ENCODE measurements at places on chromosomes 7 and 10. TPM values are rescaled to one million over a fixed set of nuclear protein-coding genes. Genes with fewer than 3 reads are reported as not detected.
A peak's percentile ranks its signal among the peaks of the same experiment; 100 is the strongest.

- H3K27me3 ChIP-seq, result no peaks in the 10 kb centered on the region
- no peaks in the 10 kb centered on the region for H3K4me1 ChIP-seq
- no peak overlapping the region for H3K27ac ChIP-seq
Measured at GRCh38 chr7:101671371-101672356, 42.6 kb upstream of the MYL10 start.

DNA sequence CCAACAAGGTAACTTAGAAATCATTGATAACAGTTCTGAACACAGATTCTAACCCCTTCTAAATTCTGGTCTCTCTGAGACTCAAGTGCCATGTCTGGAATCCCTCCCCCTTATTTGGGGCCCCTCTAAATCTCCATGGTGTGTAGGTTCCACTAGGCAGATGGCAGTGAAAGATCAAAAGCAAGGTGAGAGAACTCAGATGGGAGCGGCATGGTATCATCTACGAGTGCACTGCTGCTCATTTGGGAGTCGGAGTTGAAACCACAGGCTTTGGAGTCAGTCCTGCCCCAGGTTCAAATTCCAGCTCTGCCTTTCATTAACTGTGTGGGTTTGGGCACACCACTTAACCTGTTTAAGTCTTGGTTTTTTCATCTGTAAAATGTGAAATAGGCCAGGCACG lies 72.6 kb downstream of the MTURN start:
- no peaks in the 10 kb centered on the region for H3K36me3 ChIP-seq
- H3K27ac ChIP-seq, result no peak overlapping the region
- no peaks in the 10 kb centered on the region for H3K27me3 ChIP-seq
- H3K4me1 ChIP-seq, result no peaks in the 10 kb centered on the region

GRCh38 chr7:141001122-141001521 lies 13.6 kb downstream of the MRPS33 start:
- DNase-seq, result no peak
- no peaks in the 10 kb centered on the region for H3K4me1 ChIP-seq
- no peaks in the 10 kb centered on the region for H3K27me3 ChIP-seq
- no peak overlapping the region for H3K4me3 ChIP-seq
- no peak overlapping the region for H3K27ac ChIP-seq

- H3K36me3 ChIP-seq, result no peaks in the 10 kb centered on the region
- H3K27me3 ChIP-seq, result no peaks in the 10 kb centered on the region
- H3K27ac ChIP-seq, result no peak overlapping the region
- DNase-seq, result no peak
- H3K4me1 ChIP-seq, result no peaks in the 10 kb centered on the region
Measured at GRCh38 chr7:8017423-8017822, 48.8 kb downstream of the GLCCI1 start.

DNA sequence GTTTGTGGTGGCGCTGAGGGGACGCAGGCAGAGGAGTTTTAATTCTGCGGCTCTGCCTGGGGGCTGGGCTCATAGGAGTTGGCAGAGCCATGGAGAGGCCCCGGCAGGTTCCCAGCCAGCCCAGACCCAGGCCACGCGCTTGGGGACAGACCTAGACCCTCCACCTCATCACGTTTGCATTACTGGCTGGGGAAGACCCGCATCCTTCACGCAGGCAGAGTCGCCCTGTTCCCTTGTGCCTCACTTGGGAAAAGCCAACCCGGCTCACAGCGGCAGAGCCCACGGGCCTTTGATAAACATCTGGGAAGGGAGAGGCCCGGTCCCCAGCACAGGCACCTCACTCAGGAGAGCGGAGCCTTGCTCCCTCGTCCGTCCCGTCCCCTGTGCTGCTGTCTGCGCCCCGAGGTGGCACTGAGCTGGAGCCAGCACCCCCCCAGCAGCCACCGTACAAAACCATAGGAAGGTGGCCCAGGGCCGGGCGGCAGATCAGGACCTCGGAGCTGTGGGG lies 112.8 kb downstream of the CYTH3 start:
- no peaks in the 10 kb centered on the region for H3K27me3 ChIP-seq
- no peak overlapping the region for H3K27ac ChIP-seq
- H3K36me3 ChIP-seq, result peaks cover 45% of the 10 kb centered on the region

GRCh38 chr10:49300140-49300974 lies 1.4 kb downstream of the C10orf71 start:
- H3K36me3 ChIP-seq, result no peaks in the 10 kb centered on the region
- no peaks in the 10 kb centered on the region for H3K4me1 ChIP-seq
- H3K27me3 ChIP-seq, result no peaks in the 10 kb centered on the region
- H3K27ac ChIP-seq, result no peak overlapping the region
- no peak overlapping the region for H3K4me3 ChIP-seq
- no peak for DNase-seq

DNA sequence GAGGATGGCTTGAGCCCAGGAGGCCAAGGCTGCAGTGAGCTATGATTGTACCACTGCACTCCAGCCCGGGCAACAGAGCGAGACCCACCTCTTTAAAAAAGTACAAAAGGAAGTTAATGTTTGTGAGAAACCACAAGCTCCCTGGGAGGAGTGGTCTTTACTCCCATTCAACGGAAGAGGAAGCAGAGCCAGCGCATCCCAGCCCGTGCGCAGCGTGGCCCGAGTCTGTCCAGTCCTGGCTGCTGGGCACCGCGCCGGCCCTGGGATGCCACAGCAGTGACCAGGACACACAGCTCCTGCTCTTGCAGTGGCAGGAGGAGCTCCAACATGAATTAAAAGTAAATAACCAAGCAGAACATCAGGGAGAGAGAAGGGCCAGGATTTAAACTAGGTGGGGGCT lies 68.4 kb downstream of the ELFN1 start:
- H3K27me3 ChIP-seq, result peaks cover 11% of the 10 kb centered on the region
- H3K4me1 ChIP-seq, result peaks cover 8% of the 10 kb centered on the region
- H3K36me3 ChIP-seq, result no peaks in the 10 kb centered on the region
- DNase-seq, result no peak
- no peak overlapping the region for H3K4me3 ChIP-seq

GRCh38 chr7:54917613-54918391 lies 101.0 kb upstream of the EGFR start:
- no peak overlapping the region for H3K4me3 ChIP-seq
- H3K36me3 ChIP-seq, result no peaks in the 10 kb centered on the region
- no peak overlapping the region for H3K27ac ChIP-seq
- DNase-seq, result no peak
- no peaks in the 10 kb centered on the region for H3K27me3 ChIP-seq

DNA sequence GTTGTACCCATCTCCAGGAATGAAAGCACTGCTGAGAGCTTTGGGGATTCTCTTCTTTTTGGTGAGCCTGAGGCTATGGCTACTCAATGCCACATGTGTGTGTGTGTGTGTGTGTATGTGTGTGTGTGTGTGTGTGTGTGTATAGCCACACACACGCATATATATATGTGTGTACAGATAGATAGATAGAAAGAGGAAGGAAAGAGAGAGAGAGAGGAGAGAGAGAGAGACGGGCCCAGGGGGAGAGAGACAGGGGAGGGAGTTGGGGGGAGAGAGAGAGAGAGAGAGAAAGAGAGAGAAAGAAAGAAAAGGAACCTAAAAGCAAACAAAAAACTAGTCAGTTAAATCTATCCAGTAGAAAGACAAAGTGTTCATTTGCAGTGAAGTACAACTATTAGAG lies 8.3 kb downstream of the SLC13A4 start:
- no peaks in the 10 kb centered on the region for H3K36me3 ChIP-seq
- H3K27ac ChIP-seq, result no peak overlapping the region
- no peak for DNase-seq
- H3K4me1 ChIP-seq, result peaks cover 10% of the 10 kb centered on the region
- peaks cover 82% of the 10 kb centered on the region for H3K27me3 ChIP-seq

DNA sequence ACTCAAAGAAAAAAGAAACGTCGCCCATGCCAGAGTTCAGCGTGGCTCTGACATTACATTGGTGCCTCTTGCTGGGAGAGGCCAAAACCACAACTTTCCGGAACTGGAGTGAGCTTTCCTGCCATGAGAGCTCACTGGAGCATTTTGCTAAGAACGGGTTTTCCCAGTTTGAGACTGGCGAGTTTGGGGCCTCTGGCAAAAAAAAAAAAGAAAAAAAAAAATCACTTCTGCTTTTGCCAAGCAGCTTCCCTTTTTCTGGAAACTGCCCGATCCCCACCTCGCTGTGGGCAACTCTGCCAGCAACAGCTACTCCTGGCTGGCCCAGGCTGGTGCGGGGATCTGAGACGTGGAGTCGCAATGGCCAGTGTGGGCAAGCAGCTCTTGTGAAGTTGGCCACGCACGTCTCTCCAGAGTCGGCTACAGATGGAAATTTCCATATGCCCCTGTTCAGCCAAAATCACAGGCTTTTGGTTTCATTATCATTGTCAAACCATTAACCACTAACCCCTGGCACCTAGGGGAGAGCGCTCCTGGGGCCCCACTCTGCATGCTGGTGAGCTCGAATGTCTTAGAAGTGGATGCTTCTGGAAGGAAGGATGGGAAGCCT lies 25.7 kb downstream of the PRKAG2 start:
- H3K27me3 ChIP-seq, result no peaks in the 10 kb centered on the region
- no peak overlapping the region for H3K4me3 ChIP-seq
- no peaks in the 10 kb centered on the region for H3K36me3 ChIP-seq
- H3K27ac ChIP-seq, result no peak overlapping the region

- H3K4me3 ChIP-seq, result peak overlapping the region; percentile 53
- peaks cover 58% of the 10 kb centered on the region for H3K36me3 ChIP-seq
- H3K27ac ChIP-seq, result peak overlapping the region; percentile 91
- H3K4me1 ChIP-seq, result peaks cover 26% of the 10 kb centered on the region
- DNase-seq, result peak; percentile 55
Measured at GRCh38 chr10:43395571-43396060, 13.4 kb downstream of the HNRNPF start.

GRCh38 chr7:36192053-36192824 lies 39.2 kb downstream of the EEPD1 start:
- no peaks in the 10 kb centered on the region for H3K4me1 ChIP-seq
- no peak for DNase-seq
- no peak overlapping the region for H3K27ac ChIP-seq

Gene WEE2
- not detected for total RNA-seq

Gene FAM131B
- 1.9 TPM for total RNA-seq

Gene DENND2A
- 0.87 TPM for total RNA-seq

Gene WAPL
- 47.0 TPM for total RNA-seq
